CD4-positive, alpha-beta T cell (primary cell): ENCODE measurements at places on chromosomes 16 and 17. TPM values are rescaled to one million over a fixed set of nuclear protein-coding genes. Genes with fewer than 3 reads are reported as not detected.

Gene SP6
- total RNA-seq = 0.17 TPM

Gene CCL7
- not detected for total RNA-seq

- H3K36me3 ChIP-seq = no peaks in the 10 kb centered on the region
- H3K4me3 ChIP-seq = no peak overlapping the region
- H3K4me1 ChIP-seq = no peaks in the 10 kb centered on the region
- peaks cover 4% of the 10 kb centered on the region for H3K27me3 ChIP-seq
These were observed 248.1 kb downstream of the HS3ST3A1 start for GRCh38 chr17:13353590-13353989.

- no peaks in the 10 kb centered on the region for H3K4me1 ChIP-seq
- H3K27ac ChIP-seq = no peak overlapping the region
- no peak for DNase-seq
- H3K27me3 ChIP-seq = no peaks in the 10 kb centered on the region
- H3K4me3 ChIP-seq = no peak overlapping the region
- peaks cover 4% of the 10 kb centered on the region for H3K36me3 ChIP-seq
These were observed 27.5 kb downstream of the OMG start for GRCh38 chr17:31269578-31269983.

Gene QRICH2
- total RNA-seq = 1.8 TPM

GRCh38 chr17:73678999-73679398, 34.8 kb upstream of the SDK2 start:
- H3K36me3 ChIP-seq = no peaks in the 10 kb centered on the region
- H3K27ac ChIP-seq = no peak overlapping the region
- DNase-seq = no peak
- no peaks in the 10 kb centered on the region for H3K4me1 ChIP-seq
- H3K4me3 ChIP-seq = no peak overlapping the region

DNA sequence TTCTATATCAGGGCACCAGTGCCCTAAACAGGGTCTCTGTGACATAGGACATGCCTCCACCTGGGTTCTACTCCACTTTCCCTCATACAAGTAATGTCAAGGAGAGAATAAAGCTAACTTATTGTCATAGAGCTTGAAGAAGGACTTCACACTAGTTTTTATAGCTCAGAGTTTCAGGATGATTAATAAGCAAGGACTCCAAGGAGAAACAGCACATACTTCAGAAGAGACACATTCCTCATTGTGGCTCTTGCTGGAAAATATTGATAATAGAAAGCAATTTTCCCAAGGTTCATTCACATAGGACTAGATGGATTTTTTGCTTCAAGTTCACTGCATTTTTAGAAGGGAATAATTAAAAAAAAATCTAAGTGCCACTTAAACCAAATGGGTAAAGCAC, 133.3 kb downstream of the CA10 start:
- no peak overlapping the region for H3K4me3 ChIP-seq
- no peaks in the 10 kb centered on the region for H3K4me1 ChIP-seq
- H3K36me3 ChIP-seq = no peaks in the 10 kb centered on the region
- H3K27ac ChIP-seq = no peak overlapping the region
- no peak for DNase-seq
- peaks cover 4% of the 10 kb centered on the region for H3K27me3 ChIP-seq

DNA sequence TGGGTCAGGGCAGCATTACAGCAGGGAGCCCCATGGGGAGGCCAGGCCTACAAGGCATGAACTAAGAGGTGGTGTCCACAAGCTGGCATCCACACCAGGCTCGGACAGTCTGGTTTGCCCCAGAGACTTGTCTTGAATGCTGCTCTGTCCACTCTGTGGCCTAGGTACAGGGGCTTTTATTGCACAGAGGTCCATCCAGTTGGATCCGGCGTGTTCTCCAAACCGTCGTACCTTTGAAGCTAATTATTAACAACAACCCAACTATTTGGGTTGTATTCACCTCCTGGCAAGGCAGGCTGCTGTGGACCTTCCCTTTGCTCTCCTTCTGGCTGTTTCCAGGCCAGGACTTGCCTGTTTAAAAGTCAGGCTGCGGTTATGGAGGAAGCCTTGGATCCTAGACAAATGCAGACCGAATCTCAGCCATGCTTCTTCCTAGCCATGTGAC, 123.4 kb downstream of the CLEC16A start:
- H3K36me3 ChIP-seq = peaks cover 28% of the 10 kb centered on the region
- no peaks in the 10 kb centered on the region for H3K27me3 ChIP-seq
- no peak for DNase-seq
- no peaks in the 10 kb centered on the region for H3K4me1 ChIP-seq
- no peak overlapping the region for H3K4me3 ChIP-seq
- no peak overlapping the region for H3K27ac ChIP-seq

Gene LRRC37A
- 3.6 TPM for total RNA-seq

Gene KRT31
- not detected for total RNA-seq
